ENCODE measurements at places on chromosomes 6 and 20. TPM values are rescaled to one million over a fixed set of nuclear protein-coding genes. Genes with fewer than 3 reads are reported as not detected.

- H3K4me3 ChIP-seq: peak overlapping the region; percentile 62
- H3K27ac ChIP-seq: peak overlapping the region; percentile 19
- no peak for DNase-seq
- H3K36me3 ChIP-seq: peaks cover 5% of the 10 kb centered on the region
- H3K27me3 ChIP-seq: peaks cover 9% of the 10 kb centered on the region
- H3K4me1 ChIP-seq: no peaks in the 10 kb centered on the region
Measured at GRCh38 chr20:63693733-63694583, 2.5 kb upstream of the TNFRSF6B start.

DNA sequence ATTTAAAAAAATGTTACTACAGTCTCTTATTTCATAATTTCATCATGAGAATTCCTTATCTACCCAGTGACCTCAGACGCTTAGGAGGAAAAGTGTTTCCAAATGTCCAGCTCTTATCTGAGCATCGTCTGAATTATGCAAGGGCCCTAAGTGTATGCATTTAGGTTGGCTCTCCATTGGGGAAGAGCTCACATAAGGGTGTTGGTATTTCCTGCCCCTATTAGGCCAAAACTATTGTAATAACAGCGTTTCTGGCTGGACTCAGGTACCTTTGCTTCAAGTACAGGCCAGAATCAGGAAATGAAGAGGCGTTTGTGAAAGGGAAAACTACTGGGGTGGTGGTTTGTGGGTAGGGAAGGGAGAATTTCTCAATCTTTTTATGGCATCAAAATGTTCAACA lies 40.4 kb upstream of the SGK1 start:
- H3K27me3 ChIP-seq: no peaks in the 10 kb centered on the region
- H3K4me1 ChIP-seq: no peaks in the 10 kb centered on the region
- no peak overlapping the region for H3K4me3 ChIP-seq

DNA sequence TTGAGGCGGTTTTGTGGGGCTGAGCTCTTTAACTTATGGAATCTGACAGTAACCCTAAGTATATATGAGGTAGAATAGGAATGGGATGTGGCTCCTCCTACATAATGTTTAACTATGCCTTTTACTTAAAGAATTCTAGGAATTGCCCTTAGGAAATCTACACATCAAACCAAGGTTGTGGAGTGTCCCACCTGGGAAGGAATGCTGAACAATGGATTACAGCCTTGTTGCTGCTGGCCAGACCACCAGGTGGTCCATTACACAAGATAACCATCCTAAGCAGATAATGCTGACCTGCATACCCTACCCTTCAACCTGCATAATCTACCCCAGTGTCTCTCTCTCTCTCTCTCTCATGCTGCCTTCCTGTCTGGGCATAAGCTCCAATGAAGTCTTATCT lies 35.0 kb upstream of the SLC22A16 start:
- H3K36me3 ChIP-seq: no peaks in the 10 kb centered on the region
- H3K27ac ChIP-seq: no peak overlapping the region
- H3K27me3 ChIP-seq: no peaks in the 10 kb centered on the region
- no peak for DNase-seq
- no peaks in the 10 kb centered on the region for H3K4me1 ChIP-seq
- H3K4me3 ChIP-seq: no peak overlapping the region

DNA sequence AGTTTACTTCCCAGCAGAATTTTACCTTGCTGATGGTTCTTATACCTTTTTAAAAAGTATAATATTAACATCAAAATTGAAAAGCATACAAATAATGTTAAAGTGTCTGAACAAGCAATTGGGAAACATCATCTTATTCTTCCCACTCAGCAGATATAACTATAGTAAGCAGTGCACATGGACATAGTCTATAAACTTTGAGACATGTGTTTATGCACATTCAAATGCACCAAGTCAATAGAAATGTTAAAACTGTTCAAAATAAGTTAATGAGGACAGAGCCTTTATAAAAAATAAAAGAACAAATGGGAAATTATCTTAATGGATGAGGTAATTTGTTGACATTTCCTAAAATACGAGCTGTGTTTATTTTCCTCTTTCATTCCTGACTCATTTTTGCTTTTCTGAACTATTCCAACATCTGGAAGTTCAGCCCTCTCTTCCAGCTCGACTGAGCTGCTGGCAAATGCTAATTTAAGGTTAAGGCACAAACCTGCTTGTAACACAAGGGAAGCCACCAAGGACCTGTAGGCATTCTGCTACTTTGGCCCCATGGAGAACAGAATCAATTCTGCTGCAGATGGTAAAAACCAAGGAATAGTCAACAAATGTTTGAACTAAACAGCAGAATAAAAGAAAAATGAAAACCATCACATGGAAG lies 110.3 kb upstream of the MAP3K4 start:
- H3K4me1 ChIP-seq: peaks cover 15% of the 10 kb centered on the region
- DNase-seq: no peak
- no peaks in the 10 kb centered on the region for H3K27me3 ChIP-seq
- H3K36me3 ChIP-seq: no peaks in the 10 kb centered on the region
- H3K4me3 ChIP-seq: no peak overlapping the region
- H3K27ac ChIP-seq: no peak overlapping the region

The TMEM74B gene
- 3.3 TPM for total RNA-seq
